ENCODE measurements at places on chromosomes 4 and X.

DNA sequence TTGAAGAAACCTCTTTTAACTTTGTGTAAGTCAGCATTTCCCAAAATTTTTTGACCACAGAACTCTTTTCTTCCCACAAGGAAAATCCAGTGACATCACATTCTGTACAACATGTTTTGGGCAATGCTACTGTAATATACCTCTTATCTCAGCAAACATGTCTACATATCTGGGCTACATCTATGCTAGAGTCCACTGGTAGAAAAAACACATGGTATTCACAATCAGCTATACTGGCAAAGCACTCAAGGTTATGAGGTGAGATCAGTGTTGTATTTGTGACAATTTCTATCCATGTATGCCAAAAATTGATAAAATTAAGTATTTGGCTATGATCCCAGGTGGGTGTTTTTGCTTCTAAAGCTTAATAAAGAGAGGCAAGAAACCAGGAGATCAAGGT, 98.0 kb downstream of the ATP11C start:
- no peaks in the 10 kb centered on the region for H3K27me3 ChIP-seq
- H3K36me3 ChIP-seq, result no peaks in the 10 kb centered on the region
- no peak overlapping the region for H3K4me3 ChIP-seq
- peaks cover 44% of the 10 kb centered on the region for H3K4me1 ChIP-seq
- DNase-seq, result no peak
- H3K27ac ChIP-seq, result no peak overlapping the region

GRCh38 chr4:106303548-106304281, 12.3 kb downstream of the TBCK start:
- H3K27me3 ChIP-seq, result no peaks in the 10 kb centered on the region
- H3K4me1 ChIP-seq, result peaks cover 35% of the 10 kb centered on the region
- no peak for DNase-seq
- no peak overlapping the region for H3K27ac ChIP-seq
- H3K36me3 ChIP-seq, result peaks cover 4% of the 10 kb centered on the region

DNA sequence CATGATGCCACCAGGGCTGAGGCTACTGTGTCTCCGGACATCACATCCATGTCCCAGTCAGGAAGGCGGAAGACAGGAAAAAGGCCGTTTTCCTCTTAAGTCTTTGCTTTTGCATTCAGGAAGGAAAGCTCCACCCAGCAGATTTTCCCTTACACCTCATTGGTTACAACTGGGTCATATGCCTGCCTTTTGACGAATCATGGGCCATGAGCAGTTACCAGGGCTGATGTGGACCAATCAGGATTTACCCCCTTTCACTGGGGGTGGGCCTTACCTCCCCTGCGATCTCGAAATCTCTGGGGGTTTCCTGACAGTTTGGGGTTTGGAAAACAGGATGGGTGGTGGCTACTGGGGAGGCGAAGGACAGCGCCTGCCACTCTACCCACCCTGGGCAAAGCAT, 52.5 kb upstream of the GRPEL1 start:
- H3K36me3 ChIP-seq, result no peaks in the 10 kb centered on the region
- no peaks in the 10 kb centered on the region for H3K27me3 ChIP-seq
- no peaks in the 10 kb centered on the region for H3K4me1 ChIP-seq
- no peak overlapping the region for H3K27ac ChIP-seq

GRCh38 chrX:10310511-10310910, 153.7 kb downstream of the CLCN4 start:
- H3K4me1 ChIP-seq, result peaks cover 10% of the 10 kb centered on the region
- H3K36me3 ChIP-seq, result no peaks in the 10 kb centered on the region
- H3K27me3 ChIP-seq, result no peaks in the 10 kb centered on the region
- H3K27ac ChIP-seq, result no peak overlapping the region
- H3K4me3 ChIP-seq, result no peak overlapping the region

DNA sequence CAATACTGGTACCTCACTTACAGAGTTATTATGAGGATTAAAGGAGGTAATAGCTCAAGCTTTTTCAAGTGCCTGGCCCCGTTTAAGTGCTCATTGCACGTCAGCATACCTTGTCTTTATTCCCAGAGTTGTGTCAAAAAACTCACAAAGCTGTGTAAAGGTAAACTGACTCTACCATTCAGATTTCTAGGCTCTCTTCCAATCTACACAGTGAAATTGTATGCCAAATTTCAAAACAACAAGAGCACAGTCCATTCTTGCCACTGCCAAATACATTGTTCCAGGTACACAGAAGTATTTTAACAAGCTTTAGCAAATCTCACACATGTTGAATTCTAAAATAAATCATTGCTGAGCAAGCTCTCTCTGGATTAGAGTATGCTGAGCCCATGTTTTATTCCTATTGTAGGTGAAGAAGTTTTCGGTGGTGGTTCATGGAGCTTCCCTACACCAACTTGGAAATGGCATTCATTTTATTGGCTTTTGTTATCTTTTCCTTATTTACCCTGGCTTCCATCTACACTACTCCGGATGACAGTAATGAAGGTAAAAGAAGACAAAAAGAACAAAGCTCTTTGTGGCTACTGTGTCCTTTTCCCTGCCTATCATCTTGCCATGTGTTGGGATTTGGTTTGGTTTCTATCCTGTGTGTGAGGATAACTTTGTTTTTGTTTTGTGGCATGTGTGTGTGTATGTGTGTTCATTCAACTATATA, 16.2 kb downstream of the SMIM31 start:
- no peaks in the 10 kb centered on the region for H3K36me3 ChIP-seq
- H3K4me3 ChIP-seq, result no peak overlapping the region
- no peaks in the 10 kb centered on the region for H3K27me3 ChIP-seq
- H3K4me1 ChIP-seq, result peaks cover 8% of the 10 kb centered on the region
- DNase-seq, result no peak
- no peak overlapping the region for H3K27ac ChIP-seq

DNA sequence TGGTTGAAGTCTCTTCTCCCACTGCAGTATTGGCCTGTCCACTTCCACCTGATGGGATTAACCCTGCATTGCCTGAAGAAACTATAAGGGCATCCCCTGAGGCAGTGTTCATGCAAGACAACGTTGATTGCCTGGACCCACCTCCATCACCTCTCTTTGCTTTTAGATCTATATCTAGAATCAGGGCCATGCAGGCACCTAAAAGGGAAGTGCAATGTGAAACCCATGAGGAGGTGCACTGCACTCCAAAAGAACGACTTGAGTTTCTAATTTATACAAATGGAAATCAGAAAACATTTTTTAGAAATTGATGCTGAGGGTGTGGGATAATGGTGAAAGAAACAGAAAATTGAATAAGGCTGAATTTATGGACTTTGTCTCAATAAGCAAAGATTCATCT, 694.4 kb downstream of the TRAM1L1 start:
- H3K4me3 ChIP-seq, result no peak overlapping the region
- H3K27me3 ChIP-seq, result no peaks in the 10 kb centered on the region
- no peak overlapping the region for H3K27ac ChIP-seq
- H3K4me1 ChIP-seq, result no peaks in the 10 kb centered on the region
- DNase-seq, result no peak
- no peaks in the 10 kb centered on the region for H3K36me3 ChIP-seq

- H3K27me3 ChIP-seq, result peaks cover 6% of the 10 kb centered on the region
- H3K36me3 ChIP-seq, result peaks cover 11% of the 10 kb centered on the region
- H3K4me3 ChIP-seq, result no peak overlapping the region
- H3K27ac ChIP-seq, result no peak overlapping the region
- no peaks in the 10 kb centered on the region for H3K4me1 ChIP-seq
Observed at GRCh38 chr4:88276952-88277710, 7.2 kb downstream of the PPM1K start.

DNA sequence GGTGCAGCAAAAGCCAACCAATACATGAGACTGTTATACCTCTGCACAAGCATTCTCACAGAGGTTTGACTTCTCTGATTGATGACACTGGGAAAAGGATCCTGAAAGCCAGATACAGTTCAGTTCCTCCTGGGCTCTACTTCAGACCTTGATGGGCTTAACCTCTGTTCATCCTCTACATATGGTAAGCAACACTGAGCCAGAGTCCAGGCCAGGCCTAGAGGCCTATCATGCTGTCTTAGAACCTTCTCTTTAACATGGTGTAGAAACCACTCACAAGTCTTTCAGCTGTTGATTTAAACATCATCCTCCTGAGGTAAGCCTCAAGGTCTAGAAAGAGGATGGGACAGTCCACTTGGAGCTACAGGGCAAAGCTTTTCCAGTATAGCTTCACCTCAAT, 9.2 kb downstream of the MAD2L1 start:
- peaks cover 30% of the 10 kb centered on the region for H3K36me3 ChIP-seq
- no peak overlapping the region for H3K4me3 ChIP-seq
- no peak overlapping the region for H3K27ac ChIP-seq

DNA sequence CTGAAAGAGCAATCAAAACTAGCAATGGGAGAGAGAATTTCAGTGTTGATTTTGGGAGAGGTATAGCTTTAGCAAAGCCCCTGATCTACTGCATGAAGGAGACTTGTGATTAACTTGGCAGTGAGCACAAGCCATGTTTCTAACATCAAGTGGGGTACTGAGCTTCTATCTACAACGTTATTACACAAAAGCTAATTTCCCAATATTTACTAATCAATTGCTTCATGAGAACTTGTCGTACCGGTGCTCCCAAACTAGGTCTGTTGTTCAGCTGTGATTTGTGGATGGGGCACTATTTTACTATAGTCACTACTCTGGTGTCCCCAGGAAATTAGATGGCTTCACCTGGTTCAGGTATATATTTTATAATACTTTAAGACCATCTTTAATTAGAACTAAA, 16.2 kb downstream of the ANK2 start:
- peaks cover 15% of the 10 kb centered on the region for H3K4me1 ChIP-seq
- no peak overlapping the region for H3K4me3 ChIP-seq
- no peaks in the 10 kb centered on the region for H3K36me3 ChIP-seq
- H3K27ac ChIP-seq, result peak overlapping the region; percentile 21
- DNase-seq, result no peak

DNA sequence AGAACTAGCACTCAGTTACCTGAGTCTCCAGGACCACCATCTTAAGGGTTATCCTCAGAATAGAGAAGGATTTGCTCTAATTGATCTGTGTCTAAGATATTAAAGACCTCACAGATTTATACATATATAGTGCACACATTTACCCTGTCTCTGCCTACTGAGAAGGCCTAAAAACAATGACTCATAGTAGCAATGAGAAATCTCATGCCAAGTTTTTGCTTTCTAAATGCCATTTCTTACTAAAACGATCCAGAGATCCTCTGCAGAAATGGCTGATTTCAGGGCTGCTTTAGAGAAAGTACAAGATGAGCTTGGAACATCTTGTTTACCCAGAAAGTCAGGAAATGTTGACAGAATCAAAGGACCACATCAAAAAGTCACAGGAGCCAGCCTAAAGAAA, 79.1 kb upstream of the INPP4B start:
- H3K36me3 ChIP-seq, result no peaks in the 10 kb centered on the region
- no peak for DNase-seq
- no peak overlapping the region for H3K4me3 ChIP-seq

DNA sequence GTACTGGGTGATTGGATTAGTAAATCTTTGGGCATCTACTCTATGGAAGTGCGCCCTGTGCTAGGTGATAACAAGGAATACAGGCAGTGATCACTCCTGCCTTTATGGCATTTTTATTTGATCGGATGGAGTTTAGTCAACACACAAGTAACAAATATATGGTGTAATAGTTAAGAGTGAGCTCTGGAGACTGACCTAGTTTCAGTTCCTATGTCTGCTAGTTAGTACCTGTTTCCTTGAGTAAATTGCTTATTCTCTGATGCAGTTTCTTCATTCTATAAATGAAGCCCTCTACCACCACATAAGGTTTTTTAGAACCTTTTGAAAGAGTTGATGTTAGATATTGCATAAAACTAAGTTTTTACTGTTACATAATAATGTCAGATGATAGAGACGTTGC, 134.6 kb downstream of the KDM6A start:
- peaks cover 21% of the 10 kb centered on the region for H3K4me1 ChIP-seq
- H3K36me3 ChIP-seq, result no peaks in the 10 kb centered on the region
- H3K4me3 ChIP-seq, result no peak overlapping the region

- H3K4me1 ChIP-seq, result peaks cover 52% of the 10 kb centered on the region
- peak overlapping the region; percentile 96 for H3K27ac ChIP-seq
- DNase-seq, result peak; percentile 44
- H3K27me3 ChIP-seq, result no peaks in the 10 kb centered on the region
- peak overlapping the region; percentile 60 for H3K4me3 ChIP-seq
- H3K36me3 ChIP-seq, result peaks cover 4% of the 10 kb centered on the region
Observed at GRCh38 chr4:40628888-40629287, 776 bp downstream of the RBM47 start.

- H3K4me3 ChIP-seq, result no peak overlapping the region
- no peaks in the 10 kb centered on the region for H3K4me1 ChIP-seq
- no peaks in the 10 kb centered on the region for H3K36me3 ChIP-seq
Observed at GRCh38 chr4:36317721-36318120, 36.3 kb downstream of the DTHD1 start.

GRCh38 chr4:184506527-184507121, 32.3 kb upstream of the IRF2 start:
- no peaks in the 10 kb centered on the region for H3K27me3 ChIP-seq
- H3K4me1 ChIP-seq, result peaks cover 3% of the 10 kb centered on the region
- H3K36me3 ChIP-seq, result no peaks in the 10 kb centered on the region

DNA sequence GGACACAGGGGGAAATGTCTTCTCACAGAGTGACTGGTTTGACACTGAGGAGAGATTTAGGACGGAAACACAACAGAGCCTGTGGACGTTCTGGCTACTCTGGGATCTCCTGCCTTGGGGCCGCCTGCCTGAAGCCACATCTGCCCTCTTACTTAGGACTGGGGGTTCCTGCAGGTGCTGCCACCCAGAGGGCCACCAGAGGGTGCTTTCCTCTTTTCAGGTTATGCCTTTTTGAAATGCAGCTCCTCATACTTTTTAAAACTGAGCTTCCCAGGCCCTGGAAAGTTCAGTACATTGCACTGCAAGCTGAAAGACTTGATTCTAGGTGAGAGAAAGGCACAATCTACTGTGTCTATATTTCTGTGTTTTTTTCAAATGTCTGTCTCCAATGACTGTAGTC, 92.2 kb upstream of the PGRMC2 start:
- peaks cover 6% of the 10 kb centered on the region for H3K4me1 ChIP-seq
- no peak overlapping the region for H3K4me3 ChIP-seq
- DNase-seq, result peak; percentile 61
- H3K36me3 ChIP-seq, result no peaks in the 10 kb centered on the region
- H3K27me3 ChIP-seq, result no peaks in the 10 kb centered on the region

DNA sequence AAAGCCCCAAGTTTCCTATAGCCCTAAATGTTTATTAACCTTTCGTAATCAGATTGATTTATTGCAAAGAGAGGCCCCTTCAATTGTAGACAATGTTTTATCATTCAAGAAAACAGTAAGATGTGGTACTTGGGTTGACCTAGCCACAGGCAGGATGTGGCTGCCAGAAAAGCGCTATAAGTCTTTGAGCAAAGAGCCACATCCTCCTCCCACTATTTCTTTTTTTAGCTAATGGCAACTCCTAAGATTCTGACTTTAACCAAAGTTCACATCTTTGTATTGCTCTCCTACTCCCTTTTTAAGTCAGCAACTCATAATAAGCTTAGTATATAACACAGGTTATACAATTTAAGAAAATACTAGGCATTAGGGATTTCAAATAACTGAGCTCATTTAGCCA, 70.7 kb upstream of the PPP3CA start:
- H3K36me3 ChIP-seq, result no peaks in the 10 kb centered on the region
- H3K4me1 ChIP-seq, result peaks cover 6% of the 10 kb centered on the region
- no peak overlapping the region for H3K4me3 ChIP-seq
- DNase-seq, result no peak

- H3K4me1 ChIP-seq, result no peaks in the 10 kb centered on the region
- no peak for DNase-seq
- no peak overlapping the region for H3K27ac ChIP-seq
- no peaks in the 10 kb centered on the region for H3K36me3 ChIP-seq
- H3K4me3 ChIP-seq, result no peak overlapping the region
- H3K27me3 ChIP-seq, result no peaks in the 10 kb centered on the region
Observed at GRCh38 chr4:141467225-141467624, 169.2 kb upstream of the IL15 start.

- H3K36me3 ChIP-seq, result no peaks in the 10 kb centered on the region
- H3K4me1 ChIP-seq, result peaks cover 7% of the 10 kb centered on the region
- no peak overlapping the region for H3K27ac ChIP-seq
- DNase-seq, result no peak
- no peak overlapping the region for H3K4me3 ChIP-seq
- no peaks in the 10 kb centered on the region for H3K27me3 ChIP-seq
Observed at GRCh38 chrX:12844319-12844718, 22.6 kb upstream of the TLR7 start.
